ENCODE measurements at places on chromosomes 4 and X.

GRCh38 chrX:125782184-125782583 lies 383.9 kb downstream of the DCAF12L2 start:
- no peak for DNase-seq

DNA sequence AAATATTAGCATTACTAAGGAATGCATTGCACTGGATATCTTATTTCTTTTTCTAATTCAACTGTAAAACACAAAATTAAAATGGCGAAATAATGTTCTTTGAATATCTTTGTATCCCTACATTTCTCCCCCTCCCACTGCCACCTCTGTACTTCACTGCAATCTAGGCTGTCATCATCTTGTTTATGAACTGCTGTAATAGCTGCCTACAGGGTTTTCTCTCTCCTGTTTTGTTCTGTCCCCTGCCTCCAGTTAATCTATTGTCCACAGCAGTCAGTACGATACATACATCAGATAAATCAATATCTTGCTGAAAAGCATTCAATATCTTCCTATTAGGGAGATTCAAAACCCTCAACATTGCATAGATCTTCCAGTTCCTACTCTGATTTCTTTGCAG lies 528.4 kb downstream of the KCNIP4 start:
- no peak for DNase-seq

GRCh38 chrX:130419263-130419662 lies 17.5 kb downstream of the RBMX2 start:
- no peak for DNase-seq

- DNase-seq = peak; percentile 47
Observed at GRCh38 chr4:185682236-185682635, 129.8 kb downstream of the SORBS2 start.

GRCh38 chrX:151287954-151288353 lies 109.1 kb upstream of the VMA21 start:
- no peak for DNase-seq

DNA sequence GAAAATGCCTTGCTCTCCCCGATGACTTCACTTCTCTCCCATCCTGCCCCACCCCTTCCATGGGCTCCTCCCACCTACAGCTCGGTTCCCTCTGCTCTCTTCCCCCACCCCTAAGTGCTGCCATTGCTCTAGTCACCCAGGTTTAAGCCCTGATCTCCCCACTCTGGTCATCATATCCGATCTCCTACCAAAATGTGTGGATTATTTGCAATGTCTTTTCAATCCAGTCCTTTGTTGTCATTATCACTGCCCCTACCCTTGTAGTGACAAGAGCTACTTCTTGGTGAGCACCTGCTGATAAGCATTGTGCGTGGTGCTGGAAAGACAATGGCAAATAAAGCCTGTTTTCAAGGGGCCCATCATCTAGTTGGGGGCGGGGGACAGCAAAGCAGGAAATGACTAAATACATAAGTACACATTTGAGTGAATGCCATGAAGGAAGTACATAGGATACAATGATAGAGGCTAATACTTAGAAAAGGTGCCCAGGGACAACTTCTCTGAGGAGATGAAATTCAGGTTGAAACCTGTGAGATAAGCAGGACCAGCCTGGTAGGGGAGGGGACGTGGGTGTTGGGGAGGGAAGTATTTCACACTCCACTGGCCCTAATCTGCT lies 63.8 kb downstream of the DLG3 start:
- DNase-seq = no peak

GRCh38 chr4:8911316-8912088 lies 39.9 kb upstream of the HMX1 start:
- DNase-seq = no peak

DNA sequence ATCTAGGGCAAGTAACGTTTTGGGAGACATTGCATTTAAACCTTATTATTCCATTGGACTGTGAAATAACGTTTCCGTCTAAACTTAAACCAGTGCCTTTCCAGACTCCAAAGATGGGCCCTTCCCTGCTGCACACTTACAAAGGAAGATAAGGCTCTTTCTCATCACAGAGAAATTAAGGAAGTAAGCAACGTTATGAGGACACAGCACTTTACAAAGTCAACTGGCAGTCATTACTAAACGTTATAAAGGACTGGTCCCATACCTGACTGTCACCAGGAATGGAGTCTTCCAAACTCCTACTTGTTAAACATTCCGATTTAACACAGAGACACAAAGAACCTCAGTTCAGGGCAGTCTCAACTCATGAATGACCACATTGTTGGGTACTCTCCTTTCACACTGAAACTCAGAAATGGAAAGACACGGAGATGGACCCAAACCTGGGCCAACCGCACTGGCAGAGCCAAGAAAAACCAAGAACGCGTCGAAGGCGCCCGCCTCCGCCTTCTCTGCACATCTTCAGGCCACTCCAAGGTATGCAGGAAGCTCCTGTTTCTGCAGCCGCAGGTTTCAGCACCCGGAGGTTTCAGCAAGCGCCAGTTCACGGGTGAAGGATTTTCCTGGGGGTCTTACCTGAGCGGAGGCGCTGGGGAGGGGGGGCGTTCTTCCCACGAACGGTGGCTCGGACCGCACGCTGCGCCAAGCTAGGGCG lies 670 bp downstream of the PAPSS1 start:
- DNase-seq = peak; percentile 42

DNA sequence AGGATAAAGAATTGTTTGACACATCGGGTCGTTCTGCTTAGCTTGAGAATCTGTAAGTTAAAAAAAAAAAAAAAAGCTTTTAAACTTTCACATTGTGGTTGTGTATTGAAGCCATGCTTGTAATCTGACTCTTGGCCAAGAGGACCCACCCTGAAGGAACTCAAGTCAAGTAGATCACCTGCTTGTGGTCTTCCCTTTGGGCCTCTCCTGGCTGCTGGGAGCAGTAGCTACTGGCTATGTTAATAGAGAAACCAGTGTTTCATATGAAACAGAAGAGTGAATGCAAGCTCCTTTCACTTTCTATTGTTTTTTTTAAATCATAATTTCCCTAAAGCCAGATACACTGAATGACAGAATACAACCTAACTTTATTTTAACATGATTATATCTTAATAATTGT lies 402.4 kb upstream of the NDST4 start:
- no peak for DNase-seq

DNA sequence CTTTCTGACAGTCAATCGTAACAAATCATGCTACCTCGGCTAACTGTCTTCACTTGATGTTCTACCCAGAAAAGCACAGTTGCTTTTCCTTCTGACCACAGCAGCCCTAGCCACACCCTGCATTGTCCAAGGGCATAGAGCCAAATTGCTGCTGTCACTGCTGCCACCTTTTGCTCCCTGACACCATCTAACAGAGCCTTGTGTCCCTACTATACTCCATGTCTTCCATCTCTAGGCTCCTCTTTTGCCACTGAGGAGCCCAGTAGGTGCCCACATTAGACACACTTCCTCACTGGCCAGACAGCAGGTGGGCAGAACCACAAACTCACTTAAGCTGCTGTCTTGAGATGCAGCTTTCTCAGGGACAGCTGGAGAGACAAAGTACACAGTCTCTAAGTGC lies 91.4 kb downstream of the ANXA3 start:
- DNase-seq = no peak

- DNase-seq = peak; percentile 65
Observed at GRCh38 chr4:158914218-158914617, 145.4 kb downstream of the FNIP2 start.

GRCh38 chr4:77566148-77566547 lies 39.5 kb upstream of the CXCL13 start:
- no peak for DNase-seq

DNA sequence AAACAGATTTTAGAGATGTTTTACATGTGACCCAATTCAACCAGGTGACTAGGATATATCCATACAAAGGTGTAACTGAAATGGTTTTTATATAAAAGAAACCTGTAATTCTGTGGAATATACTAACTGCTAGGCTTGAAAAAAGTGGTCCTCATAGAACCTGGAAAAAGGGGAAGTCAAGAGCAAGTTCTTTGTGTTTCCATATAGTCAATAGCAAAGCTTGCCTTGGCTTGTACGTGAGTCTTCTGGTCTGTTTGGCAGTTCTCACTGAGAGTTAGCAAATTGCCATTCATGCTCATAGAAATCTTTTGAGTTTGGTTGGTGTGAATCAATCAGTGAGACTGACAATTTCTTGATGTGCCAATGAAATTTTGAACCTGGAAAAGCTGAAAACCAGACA lies 79.4 kb upstream of the SMIM10 start:
- DNase-seq = no peak

GRCh38 chr4:105210916-105211315 lies 64.2 kb downstream of the TET2 start:
- DNase-seq = no peak

DNA sequence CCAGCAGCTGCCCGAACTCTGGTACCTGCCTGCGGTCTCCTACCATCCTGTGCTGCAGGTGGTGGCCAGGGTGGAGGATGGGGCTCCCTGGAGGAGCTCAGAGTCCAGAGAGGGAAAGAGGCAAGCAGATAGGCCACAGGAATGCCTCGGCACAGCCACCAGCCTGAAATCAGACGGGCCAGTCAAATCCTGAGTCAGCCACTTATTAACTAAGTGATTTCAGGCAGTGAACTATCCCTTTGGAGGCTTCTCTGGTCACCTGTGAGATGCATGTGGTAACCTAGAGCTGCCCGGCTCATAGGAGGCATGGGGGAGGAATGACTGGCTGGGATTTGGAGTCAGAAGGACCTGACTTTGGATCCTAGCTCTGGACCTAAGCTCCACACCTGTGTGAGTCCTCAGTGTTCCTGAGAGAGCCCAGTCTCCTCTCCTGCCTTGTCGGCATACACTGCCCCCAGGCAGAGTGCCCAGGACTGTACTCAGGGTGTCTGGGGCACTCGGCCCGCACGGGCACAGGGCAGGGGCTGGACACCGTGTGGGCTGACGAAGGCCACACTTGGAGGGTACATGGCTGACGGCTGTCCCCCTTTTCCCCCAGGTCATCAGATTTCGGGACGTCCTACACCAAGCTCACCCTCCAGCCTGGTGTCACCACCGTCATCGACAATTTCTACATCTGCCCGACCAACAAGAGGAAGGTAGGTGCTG lies 96.4 kb upstream of the PSAPL1 start:
- DNase-seq = no peak

DNA sequence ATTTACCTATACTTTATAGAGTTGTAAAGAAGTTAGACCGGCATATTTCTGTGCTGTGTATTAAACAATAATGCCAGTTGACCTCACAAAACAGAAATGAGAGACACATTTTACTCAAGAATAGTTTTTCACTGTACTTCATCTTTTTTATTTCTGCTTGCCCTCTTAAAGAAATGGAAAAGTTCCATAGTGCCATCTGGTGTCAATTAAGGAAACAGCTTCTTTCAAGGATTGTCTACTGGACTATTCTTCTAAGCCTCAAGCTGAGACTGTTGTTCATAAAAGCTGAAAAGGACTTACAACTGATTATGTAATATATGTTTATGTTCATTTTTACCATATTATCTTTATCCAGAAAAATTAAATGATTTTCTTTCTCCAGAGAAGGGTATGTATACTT lies 1523.7 kb downstream of the ARAP2 start:
- DNase-seq = peak; percentile 46

Measured in ACHN (cell line).